Fibroblast of skin of right biceps (primary cell): ENCODE measurements at places on chromosomes 6 and 20.
A peak's percentile ranks its signal among the peaks of the same experiment; 100 is the strongest.

- DNase-seq = peak; percentile 18
These were observed 112.3 kb upstream of the MARCKS start for GRCh38 chr6:113744861-113745260.

- no peak for DNase-seq
These were observed 7.4 kb downstream of the ADGRF5 start for GRCh38 chr6:46914279-46914810.

- no peak for DNase-seq
These were observed 114.0 kb downstream of the VEGFA start for GRCh38 chr6:43883847-43884651.

DNA sequence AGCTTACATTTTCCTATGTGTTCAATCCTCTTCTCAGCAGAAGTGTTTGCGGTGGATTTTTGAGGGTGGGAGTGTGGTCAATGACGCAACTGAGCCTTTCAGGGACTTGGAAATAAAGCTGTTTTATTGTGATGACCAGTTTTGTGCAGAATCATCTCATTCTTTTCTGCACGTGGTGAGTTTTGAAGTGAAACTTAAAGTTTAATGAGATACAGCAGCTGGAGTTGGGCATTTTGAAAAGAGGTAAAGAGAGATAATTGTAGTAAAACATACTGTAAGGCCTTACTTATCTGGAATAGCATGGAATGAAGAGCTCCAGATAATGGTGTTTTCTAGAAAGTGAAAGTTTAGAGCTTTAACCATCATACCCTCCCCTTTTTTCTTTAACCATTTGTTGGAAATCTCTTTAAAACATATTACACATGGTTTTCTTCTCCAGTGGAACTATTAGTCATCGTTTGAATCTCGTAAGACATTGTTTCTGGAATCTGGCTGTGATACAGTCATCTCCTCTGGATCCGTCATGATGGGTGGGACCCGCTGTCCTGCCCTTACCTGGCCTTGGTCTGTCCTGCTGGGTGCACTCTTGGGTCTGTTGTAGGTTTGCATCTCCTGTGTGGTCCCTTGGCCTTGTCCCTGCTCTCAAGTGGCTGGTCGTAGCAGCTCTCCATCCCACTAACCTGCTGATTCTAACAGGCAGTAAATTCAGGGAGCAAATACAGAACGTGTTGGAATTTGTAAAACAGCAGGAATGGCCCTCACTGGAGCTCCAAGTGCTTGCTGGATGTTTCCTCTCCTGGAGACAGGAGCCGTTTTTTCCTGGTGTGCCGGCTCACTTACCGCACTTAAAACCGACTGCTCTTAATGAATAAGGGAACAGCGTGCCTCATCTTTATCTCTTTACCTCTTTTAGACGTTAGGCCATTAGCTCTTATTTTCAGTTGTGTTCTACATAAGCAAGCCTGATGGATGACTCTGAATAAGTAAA, 29.8 kb downstream of the UST start:
- peak; percentile 77 for DNase-seq

GRCh38 chr20:18543216-18543615, 24.0 kb upstream of the SMIM26 start:
- no peak for DNase-seq

- DNase-seq = peak; percentile 90
These were observed 37.5 kb downstream of the LAMA4 start for GRCh38 chr6:112216662-112217551.

GRCh38 chr20:16459019-16459700, 114.1 kb downstream of the KIF16B start:
- DNase-seq = peak; percentile 92

DNA sequence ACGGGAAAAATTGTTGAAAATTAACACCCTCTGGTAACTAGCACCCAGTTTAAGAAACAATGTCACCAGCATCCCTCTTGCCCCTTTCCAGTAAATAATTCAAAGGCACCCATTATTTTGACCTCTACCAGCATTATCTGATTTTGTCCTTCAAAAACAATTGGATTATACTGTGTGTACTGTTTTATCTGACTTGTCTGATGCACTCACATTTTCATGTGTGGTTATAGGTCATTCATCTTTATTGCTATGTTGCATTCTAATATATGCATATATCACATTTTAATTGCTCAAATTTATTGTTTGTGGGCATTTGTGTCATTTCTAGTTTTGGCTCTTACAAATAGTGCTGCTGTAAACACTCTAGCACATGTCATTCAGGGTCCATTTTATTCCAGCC, 260.9 kb upstream of the PRDM1 start:
- no peak for DNase-seq

DNA sequence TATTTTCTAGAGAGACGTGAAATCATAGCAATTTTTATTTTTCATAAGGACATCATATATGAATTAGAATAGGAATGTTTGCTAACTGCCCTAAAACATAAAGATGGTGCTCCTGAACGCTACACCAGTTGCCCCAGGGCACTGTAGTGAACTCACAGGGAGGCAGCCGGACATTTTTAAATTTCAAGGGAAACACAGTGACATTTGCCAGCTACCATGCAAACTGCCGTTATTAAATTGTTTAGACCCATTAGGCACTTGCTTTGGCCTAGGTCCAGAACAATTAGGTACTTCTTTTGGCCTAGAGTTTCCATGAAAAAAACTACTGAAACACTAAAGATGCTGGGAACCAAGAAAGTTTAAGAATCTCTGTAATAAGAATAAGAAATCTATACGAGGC, 24.9 kb upstream of the CFAP206 start:
- DNase-seq = no peak

DNA sequence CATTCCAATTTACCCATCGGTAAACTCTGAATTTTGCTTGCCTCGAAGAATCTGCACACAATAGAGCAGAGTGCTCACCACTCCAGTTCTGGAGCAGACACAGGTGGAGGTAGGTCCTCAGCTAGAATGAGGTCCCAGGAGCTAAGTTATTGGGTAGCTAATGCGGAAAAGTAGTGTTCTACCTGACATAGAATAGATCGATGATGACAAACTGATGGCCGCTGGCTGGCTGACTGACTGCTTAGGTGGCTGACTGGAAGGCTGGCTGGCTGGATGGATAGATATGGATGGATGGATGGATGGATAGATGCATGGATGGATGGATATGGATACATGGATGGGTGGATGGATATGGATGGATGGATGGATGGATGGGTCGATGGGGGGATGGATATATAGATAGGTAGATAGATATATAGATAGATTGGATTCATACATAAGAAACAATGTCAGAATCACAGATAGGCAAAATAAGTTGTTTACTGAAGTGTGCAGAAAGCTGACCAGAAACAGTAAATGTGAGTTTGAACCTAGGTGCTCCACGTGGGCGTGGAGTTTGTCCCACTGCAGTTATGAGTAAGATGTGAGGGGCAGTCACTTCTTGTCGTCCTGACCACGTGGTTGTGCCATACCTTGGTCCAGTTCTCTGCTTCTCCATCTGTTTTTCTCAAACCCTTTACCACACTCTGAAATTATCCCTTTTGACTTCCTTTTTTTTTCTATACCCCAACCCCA, 62.1 kb downstream of the TBXT start:
- no peak for DNase-seq

DNA sequence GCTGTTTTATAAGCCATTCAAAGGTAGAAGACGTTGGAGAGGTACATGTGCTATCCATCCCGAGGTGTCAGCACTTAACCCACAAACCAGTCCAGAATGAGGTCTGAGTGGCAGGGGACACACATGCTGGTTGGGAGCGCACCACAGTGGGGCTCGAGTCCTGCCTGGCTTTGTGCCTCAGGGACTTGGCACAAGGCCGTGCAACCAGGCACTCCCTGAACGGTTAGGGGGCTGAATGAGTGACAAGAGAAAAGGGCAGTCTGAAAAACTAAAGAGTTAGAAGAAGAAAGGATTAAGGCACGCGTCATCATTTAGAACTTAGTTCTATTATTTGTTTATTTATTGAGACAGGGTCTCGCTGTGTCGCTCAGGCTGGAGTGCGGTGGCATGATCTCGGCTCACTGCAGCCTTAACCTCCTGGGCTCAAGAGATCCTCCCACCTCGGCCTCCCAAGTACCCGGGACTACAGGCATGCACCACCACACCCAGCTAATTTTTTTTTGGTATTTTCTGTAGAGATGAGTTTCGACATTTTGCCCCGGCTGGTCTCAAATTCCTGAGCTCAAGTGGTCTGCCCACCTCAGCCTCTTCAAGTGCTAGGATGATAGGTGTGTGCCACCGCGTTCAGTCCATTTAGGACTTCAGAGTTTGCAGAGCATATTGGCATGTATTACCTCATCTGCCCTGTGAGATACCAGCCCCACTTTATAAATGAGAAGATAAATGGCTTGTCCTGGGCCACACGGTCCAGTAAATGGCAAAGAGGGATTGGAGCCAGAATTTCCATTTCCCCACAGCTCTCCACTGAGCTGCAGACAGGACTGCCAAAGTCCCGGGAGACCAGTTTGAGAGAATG, 47.4 kb upstream of the IRF4 start:
- DNase-seq = peak; percentile 52
